Immature natural killer cell (primary cell): ENCODE measurements at places on chromosomes 7 and 10.

GRCh38 chr10:127193125-127193524 lies 3.3 kb downstream of the INSYN2A start:
- peaks cover 12% of the 10 kb centered on the region for H3K27me3 ChIP-seq
- H3K4me3 ChIP-seq: no peak overlapping the region
- no peaks in the 10 kb centered on the region for H3K4me1 ChIP-seq
- H3K27ac ChIP-seq: no peak overlapping the region
- no peak for DNase-seq

DNA sequence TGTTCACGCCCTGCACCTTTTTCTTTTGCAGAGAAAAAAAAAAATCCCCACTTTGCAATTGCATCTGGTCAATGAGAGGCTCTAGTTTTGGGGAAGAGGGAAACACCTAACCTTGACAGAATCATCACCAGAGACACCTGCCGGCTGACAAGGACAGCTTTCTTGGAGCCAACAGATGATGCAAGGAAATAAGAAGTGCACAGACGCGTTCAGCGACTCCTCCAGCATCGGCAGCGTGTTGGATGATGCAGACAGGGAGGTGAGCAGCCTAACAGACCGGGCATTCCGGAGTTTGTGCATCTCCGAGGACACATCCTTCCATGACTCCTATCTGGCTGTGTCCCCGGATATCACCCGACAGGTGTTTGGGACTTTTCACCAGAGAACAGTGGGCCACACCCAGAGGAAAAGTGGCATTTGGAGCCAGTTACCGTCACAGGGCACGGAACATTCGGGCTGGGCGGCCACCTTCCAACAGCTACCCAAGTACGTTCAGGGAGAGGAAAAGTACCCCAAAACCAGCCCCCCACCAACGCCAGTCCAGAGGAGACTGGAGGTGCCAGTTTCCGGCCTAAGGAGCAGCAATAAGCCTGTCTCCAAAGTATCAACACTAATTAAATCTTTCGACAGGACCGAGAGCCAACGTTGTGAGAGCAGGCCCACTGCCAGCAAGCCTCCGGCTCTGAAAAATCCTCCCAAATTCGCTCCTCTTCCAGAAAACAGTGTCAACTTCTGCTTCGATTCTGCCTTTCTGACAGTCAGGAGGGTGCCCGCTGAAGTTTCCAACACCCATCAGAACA lies 23.6 kb downstream of the C10orf71 start:
- H3K27me3 ChIP-seq: no peaks in the 10 kb centered on the region
- no peak overlapping the region for H3K4me3 ChIP-seq
- DNase-seq: no peak
- H3K4me1 ChIP-seq: no peaks in the 10 kb centered on the region
- H3K27ac ChIP-seq: no peak overlapping the region
- no peaks in the 10 kb centered on the region for H3K36me3 ChIP-seq

GRCh38 chr10:100656454-100656853 lies 88.9 kb upstream of the PAX2 start:
- no peak overlapping the region for H3K4me3 ChIP-seq
- no peak for DNase-seq

GRCh38 chr7:111071556-111071955 lies 19.4 kb upstream of the LRRN3 start:
- peaks cover 13% of the 10 kb centered on the region for H3K4me1 ChIP-seq
- no peak overlapping the region for H3K4me3 ChIP-seq
- H3K27me3 ChIP-seq: no peaks in the 10 kb centered on the region
- no peak overlapping the region for H3K27ac ChIP-seq
- H3K36me3 ChIP-seq: no peaks in the 10 kb centered on the region

- no peak overlapping the region for H3K27ac ChIP-seq
- peaks cover 10% of the 10 kb centered on the region for H3K4me1 ChIP-seq
- H3K4me3 ChIP-seq: no peak overlapping the region
- peaks cover 8% of the 10 kb centered on the region for H3K36me3 ChIP-seq
- DNase-seq: peak; percentile 38
Observed at GRCh38 chr7:136009488-136010079, 32.4 kb upstream of the MTPN start.

DNA sequence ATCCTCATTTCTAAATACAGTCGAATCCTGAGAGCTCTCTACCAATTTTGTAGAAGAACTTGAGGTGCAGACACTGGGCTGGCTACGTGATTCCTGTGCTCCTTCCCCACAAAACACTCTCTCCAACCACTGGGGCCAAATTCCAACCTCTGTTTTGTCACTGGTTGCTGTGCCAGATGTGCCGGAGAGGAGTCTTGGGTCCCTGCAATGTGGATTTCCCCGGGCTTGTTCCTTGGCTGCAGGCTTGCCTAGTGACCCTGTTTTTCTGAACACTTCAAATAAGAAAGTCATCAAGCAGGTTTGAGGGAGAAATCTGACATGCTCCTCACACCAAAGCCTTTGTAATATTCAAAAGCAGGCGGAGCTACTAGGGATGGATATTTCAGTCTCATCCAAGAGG lies 44.4 kb upstream of the AGBL3 start:
- no peak for DNase-seq
- H3K27me3 ChIP-seq: peaks cover 7% of the 10 kb centered on the region
- no peaks in the 10 kb centered on the region for H3K36me3 ChIP-seq
- H3K27ac ChIP-seq: no peak overlapping the region
- H3K4me1 ChIP-seq: no peaks in the 10 kb centered on the region

DNA sequence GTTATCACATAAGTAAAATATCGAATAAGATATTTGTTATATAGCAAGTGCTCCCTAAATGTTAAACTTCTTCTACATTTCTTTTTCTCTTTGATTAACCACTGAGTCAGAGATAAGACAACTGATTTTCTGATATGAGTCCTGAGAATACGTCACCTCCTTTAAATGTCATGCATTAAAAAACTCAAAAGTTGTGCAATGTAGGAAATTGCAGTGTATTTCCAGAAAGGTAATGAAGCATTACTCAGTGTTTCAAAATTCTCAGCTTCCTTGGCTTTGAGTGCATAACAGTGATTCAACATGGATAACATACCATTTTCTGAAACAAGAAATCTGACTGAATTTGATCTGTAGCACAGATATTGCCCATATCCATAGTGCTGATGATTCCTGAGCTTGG lies 155.8 kb downstream of the BMPER start:
- H3K4me1 ChIP-seq: no peaks in the 10 kb centered on the region
- H3K36me3 ChIP-seq: no peaks in the 10 kb centered on the region
- H3K27ac ChIP-seq: no peak overlapping the region
- no peak overlapping the region for H3K4me3 ChIP-seq
- DNase-seq: no peak

DNA sequence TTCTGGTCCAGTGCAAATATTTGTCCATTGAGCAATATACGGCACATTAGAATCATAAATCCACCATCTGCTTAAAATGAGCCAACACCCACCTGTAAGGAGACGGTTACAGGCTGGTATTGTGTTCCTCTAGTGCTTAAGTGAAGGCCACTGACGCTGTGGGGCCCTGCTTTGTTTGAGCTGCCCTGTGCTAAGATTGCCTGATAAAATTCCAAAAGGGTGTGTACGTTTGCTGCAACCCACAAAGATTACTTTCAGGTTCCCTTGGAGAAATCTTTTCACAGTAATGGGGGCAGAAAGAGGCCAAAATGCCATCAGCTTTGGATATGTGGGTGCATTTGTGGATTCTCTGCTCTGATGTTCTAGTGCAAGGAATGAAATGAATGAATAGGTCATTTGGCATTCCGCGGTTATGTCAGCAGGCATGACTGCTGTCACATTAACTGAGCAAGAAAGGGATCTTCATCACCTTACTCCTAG lies 34.4 kb downstream of the AGR3 start:
- peaks cover 1% of the 10 kb centered on the region for H3K4me1 ChIP-seq
- no peaks in the 10 kb centered on the region for H3K36me3 ChIP-seq
- H3K4me3 ChIP-seq: no peak overlapping the region
- no peak overlapping the region for H3K27ac ChIP-seq
- no peak for DNase-seq
- peaks cover 2% of the 10 kb centered on the region for H3K27me3 ChIP-seq

- no peaks in the 10 kb centered on the region for H3K36me3 ChIP-seq
- no peaks in the 10 kb centered on the region for H3K4me1 ChIP-seq
- H3K27me3 ChIP-seq: peaks cover 4% of the 10 kb centered on the region
- no peak overlapping the region for H3K4me3 ChIP-seq
- no peak for DNase-seq
Observed at GRCh38 chr7:4288791-4289394, 393.2 kb upstream of the FOXK1 start.

- DNase-seq: peak; percentile 49
- H3K27me3 ChIP-seq: peaks cover 31% of the 10 kb centered on the region
- H3K4me3 ChIP-seq: peak overlapping the region; percentile 87
Observed at GRCh38 chr7:2409745-2410414, 6.5 kb downstream of the CHST12 start.

GRCh38 chr7:143104759-143105158 lies 27.1 kb upstream of the PIP start:
- H3K27me3 ChIP-seq: no peaks in the 10 kb centered on the region
- no peak overlapping the region for H3K4me3 ChIP-seq
- H3K36me3 ChIP-seq: no peaks in the 10 kb centered on the region
- DNase-seq: no peak
- H3K27ac ChIP-seq: no peak overlapping the region
- H3K4me1 ChIP-seq: no peaks in the 10 kb centered on the region

- no peak for DNase-seq
- no peak overlapping the region for H3K27ac ChIP-seq
- H3K27me3 ChIP-seq: peaks cover 7% of the 10 kb centered on the region
- no peaks in the 10 kb centered on the region for H3K36me3 ChIP-seq
Observed at GRCh38 chr7:91235211-91235832, 28.9 kb upstream of the FZD1 start.

GRCh38 chr10:103757531-103758293 lies 97.7 kb downstream of the SH3PXD2A start:
- no peak overlapping the region for H3K4me3 ChIP-seq
- H3K27me3 ChIP-seq: no peaks in the 10 kb centered on the region
- no peak overlapping the region for H3K27ac ChIP-seq
- DNase-seq: peak; percentile 34
- H3K36me3 ChIP-seq: no peaks in the 10 kb centered on the region

GRCh38 chr7:146781352-146782116 lies 664.9 kb downstream of the CNTNAP2 start:
- no peak for DNase-seq
- H3K4me1 ChIP-seq: peaks cover 6% of the 10 kb centered on the region
- H3K27ac ChIP-seq: no peak overlapping the region
- H3K4me3 ChIP-seq: no peak overlapping the region
- H3K27me3 ChIP-seq: no peaks in the 10 kb centered on the region
- no peaks in the 10 kb centered on the region for H3K36me3 ChIP-seq

DNA sequence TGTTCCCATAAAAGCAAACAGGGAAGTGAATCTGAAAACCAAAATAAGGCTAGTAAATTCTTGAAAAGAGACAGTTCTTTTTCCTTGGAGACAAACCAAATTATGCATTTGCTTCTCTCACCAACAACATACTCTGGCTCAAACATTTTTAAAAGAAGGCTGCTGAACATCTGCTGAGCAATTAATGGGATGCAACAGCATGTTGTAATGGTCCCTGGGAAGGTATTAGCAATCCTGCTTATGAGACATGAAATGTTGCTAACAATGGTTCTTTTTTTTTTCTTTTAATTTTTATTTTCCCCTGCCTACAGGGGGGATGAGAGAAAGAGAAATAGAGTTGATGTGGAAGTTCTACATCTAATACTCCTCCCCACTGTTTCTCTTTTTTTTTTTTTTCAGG lies 572.1 kb downstream of the SORCS1 start:
- no peak overlapping the region for H3K4me3 ChIP-seq
- no peaks in the 10 kb centered on the region for H3K36me3 ChIP-seq
- H3K27me3 ChIP-seq: peaks cover 2% of the 10 kb centered on the region
- DNase-seq: no peak

DNA sequence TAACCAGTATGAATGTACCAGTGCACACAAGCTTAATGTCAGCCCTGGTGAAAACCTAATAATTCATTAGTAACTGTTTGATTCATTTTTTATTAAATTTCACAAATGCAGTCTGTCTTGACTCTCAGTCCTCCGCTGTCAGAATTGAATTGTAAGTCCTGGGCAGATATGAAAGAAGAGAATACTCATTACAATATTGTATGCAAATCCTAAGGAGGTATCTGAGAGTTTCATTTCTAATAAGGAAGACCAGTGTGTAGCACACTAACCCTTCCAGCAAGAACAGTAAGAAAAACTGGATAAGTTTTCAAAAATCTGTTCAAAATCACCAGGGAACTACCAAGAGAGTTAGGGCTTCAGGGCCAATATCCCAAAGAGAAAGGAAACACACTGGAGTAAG lies 652.1 kb downstream of the SUGCT start:
- no peaks in the 10 kb centered on the region for H3K4me1 ChIP-seq
- no peaks in the 10 kb centered on the region for H3K27me3 ChIP-seq
- no peak overlapping the region for H3K4me3 ChIP-seq
- H3K36me3 ChIP-seq: no peaks in the 10 kb centered on the region

DNA sequence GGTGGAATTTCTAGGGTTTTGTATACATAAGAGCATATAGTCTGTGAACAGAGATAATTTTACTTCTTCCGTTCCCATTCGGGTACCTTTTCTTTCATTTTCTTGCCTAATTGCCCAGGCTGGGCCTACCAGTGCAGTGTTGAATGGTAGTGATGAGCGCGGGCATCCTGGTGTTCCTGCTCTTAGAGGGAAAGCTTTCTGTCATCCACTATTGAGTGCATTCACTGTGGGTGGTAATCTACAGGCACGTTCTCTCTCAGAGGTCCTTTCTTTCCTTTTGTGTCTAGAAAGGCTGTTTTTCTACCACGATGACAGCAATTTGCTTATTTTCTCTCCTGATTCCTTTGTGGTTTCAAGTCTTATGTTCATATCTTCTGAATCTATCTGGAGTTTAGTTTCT lies 65.0 kb downstream of the INPP5A start:
- peaks cover 7% of the 10 kb centered on the region for H3K36me3 ChIP-seq
- no peak for DNase-seq
- no peak overlapping the region for H3K4me3 ChIP-seq
- no peaks in the 10 kb centered on the region for H3K27me3 ChIP-seq
- no peak overlapping the region for H3K27ac ChIP-seq

DNA sequence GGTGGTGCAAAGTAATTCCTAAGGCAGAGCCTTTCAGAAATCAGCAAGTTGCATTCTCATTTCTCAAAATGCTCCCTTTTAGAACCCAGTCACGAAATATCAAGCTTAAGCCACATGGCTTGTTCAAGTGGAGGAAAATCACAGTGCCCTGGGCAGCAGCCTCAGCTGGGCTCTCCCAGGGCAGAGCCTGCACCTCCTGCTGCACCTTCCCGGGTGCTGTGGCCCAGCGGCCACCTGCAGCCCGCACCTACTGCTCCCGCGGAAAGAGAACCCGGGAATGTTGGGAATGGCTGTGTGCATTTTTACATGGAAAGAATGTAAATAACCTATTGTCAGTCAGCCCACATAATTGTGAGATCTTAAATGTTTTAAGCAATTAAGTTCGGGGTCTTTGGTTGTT lies 396.5 kb upstream of the VSTM2A start:
- peaks cover 2% of the 10 kb centered on the region for H3K27me3 ChIP-seq
- DNase-seq: no peak
- H3K27ac ChIP-seq: no peak overlapping the region
- no peaks in the 10 kb centered on the region for H3K36me3 ChIP-seq
- no peak overlapping the region for H3K4me3 ChIP-seq
- no peaks in the 10 kb centered on the region for H3K4me1 ChIP-seq
